Activated CD8-positive, alpha-beta memory T cell treated with anti-CD3 and anti-CD28 coated beads for 1 hour (primary cell): ENCODE measurements at places on chromosomes 2 and 18.
A peak's percentile ranks its signal among the peaks of the same experiment; 100 is the strongest.

GRCh38 chr2:109531221-109531620, 82.5 kb downstream of the SEPTIN10 start:
- no peak for DNase-seq

GRCh38 chr2:123051136-123051535, 974.0 kb upstream of the CNTNAP5 start:
- DNase-seq: no peak

DNA sequence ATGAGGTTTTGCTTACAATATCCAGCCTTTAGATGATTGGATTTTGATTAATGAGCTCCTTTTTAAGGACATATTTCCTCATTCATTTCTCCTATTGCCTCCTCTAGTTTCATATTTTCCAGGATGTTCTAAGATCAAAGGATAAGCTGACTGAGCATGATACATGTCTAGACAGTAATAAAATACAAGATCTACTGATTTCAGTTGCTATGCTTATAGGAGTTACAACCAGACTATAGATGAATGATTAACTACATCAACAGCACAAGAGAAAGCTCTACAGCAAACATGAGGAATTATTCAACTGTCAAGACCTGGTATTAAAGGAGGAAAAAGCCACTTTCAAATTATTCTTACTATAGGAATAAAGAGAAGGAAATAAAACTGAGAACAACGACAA, 85.0 kb upstream of the LINC00305 start:
- no peak for DNase-seq

DNA sequence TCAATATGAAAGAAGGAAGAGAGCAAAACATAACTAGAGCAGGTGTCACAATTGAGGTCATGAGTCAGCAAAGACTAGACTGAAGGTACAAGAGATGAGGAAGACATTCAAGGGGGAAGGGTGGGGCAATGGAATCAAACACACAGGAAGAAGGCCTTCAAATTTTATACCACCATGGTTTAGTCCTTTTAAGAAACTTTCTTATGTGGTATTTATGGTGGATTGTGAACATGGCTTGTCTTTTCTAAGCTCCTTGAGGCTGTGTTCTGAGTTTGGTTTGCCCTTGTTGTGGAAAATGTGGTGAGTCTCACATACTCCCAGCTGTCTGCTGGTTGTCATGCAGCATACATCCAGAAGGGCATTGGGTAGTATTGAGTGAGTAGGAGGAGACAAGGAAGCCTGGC, 62.1 kb downstream of the NABP1 start:
- DNase-seq: no peak

DNA sequence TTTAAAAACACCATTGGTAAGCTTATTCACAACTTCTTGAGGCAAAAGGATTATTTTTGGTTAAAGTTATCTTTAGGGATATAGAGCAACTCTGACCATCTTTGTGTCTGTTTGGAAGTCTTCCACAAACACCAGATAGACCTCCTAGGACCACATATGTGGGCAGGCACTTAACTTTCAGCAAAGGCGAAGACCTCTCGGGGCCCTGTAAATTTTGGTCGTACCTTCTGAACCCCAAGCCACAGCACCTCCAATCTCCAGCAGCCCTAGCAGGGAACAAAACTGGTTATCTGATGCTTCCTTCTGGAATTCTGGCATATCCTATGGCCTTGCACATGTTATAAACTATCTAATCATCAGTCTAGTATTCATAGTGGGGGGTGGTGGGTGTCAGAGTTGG, 114.8 kb downstream of the MBD5 start:
- DNase-seq: no peak

GRCh38 chr2:219405958-219406860, 12.0 kb upstream of the DES start:
- no peak for DNase-seq

- DNase-seq: no peak
These were observed 54.1 kb downstream of the CPO start for GRCh38 chr2:206993396-206993911.

DNA sequence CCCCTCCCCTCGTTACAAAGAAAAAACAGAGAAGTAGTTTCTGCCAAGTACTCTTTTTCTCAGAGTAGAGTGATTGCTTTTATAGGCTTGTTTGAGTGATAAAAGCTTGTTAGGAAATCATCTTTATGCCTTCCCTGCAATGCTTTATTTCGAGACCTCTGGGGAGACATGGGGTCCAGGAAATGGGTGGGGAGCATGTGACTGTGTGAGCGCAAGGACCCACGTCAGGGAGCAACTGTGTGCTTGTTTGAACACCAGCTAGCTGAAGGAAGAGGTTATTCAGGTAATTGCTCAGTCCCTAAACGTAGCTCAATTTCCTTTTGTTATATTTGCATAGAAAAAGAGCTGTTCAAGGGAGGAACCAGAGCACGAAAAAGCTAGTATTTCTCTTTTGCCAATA, 187.3 kb downstream of the FAM210A start:
- DNase-seq: peak; percentile 42

GRCh38 chr2:62265106-62265505, 69.2 kb downstream of the B3GNT2 start:
- DNase-seq: no peak

DNA sequence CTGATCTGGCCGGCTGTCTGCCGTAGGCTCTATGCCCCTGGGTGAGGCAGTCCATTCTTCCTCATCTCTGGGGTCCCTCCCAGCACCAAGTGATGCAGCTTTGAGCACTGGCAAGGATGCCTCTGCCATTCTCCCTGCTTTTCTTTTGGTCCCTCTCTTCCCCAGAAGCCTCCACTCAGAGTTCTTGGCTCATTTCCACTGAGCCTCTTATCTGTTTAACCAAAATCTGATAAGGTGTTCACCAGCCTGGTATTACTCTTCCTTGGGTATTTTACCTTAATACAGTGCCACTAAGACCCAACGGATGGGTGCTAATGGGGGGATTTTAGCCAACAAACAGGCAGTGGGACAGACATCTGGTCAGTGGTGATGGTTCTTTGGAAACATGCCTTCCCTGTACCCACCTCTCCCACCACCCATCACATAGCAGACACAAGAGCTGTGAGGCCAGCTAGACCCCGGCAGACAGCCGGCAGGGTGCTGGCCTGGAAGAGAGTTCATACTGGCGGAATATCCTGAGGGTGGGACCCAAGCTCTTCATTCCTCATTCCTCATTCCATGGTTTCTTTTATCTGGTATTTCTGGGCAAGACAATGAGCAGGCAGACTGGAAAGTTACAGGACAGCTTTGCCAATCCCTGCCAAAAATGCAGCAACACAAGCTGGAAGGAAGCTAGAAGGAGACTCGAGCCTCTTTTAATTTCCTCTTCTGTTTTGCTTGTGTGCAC, 34.6 kb downstream of the ZBTB7C start:
- DNase-seq: no peak

DNA sequence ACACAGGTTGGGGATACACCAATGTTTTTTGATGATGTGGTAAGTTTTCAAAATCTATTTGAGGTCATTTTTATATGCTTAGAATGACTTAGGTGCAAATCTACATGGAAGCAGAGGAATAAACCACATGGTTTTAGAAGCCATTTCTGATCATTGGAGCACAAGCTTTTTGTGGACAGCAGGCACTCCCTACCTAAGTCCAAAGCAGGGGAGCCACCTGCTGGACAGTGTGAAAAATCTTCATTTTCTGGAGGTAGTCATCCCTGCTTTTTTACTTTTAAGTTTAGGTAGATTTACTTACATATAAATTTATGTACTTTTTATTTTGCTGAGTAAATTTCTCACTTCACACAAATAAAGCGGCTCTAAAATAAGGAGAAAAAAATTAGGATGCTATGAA, 323.2 kb downstream of the PLCL1 start:
- peak; percentile 3 for DNase-seq

GRCh38 chr2:4269885-4270284, 566.5 kb downstream of the DCDC2C start:
- no peak for DNase-seq

DNA sequence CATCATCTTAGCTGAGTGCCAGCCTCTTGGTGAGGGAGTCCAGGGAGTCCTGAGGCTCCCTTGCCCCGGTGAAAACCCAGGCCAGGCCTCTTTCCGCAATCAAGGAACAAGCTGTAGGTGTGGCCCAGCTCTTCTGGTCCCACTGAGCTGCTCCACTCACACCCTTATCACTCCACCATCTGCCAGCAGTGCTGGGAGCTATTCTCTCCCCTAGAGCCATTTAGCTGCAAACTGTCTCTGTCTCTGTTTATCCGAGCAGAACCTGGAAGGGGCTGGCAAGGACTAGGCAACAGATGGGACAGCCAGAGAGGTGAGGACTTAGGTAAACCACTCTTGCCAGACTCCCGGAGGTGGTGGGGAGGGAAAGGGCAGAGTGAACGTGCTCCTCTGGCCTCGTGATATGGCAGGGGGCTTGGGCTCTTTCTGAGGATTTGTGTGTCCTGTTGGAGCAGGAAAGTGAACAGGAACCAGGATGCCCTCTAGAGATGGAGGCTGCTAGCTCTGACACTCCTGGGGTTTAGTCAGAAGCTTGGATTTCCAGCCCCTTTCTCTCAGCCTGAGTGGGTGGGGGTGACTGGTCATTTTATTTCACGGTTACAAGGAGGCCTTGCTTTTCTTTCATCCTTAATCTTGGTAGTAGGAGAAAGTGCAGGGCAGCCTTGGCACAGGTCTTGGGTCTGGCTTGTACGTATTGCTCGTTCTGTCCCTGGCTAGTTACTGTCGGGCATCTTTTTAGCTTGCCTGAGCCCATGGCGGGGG, 19.6 kb downstream of the B3GNT2 start:
- no peak for DNase-seq

GRCh38 chr18:57965246-57965645, 78.8 kb upstream of the NEDD4L start:
- no peak for DNase-seq

GRCh38 chr2:27903018-27903417, 12.5 kb downstream of the BABAM2 start:
- DNase-seq: no peak

- no peak for DNase-seq
These were observed 159.4 kb downstream of the GALNT14 start for GRCh38 chr2:30978854-30979253.

DNA sequence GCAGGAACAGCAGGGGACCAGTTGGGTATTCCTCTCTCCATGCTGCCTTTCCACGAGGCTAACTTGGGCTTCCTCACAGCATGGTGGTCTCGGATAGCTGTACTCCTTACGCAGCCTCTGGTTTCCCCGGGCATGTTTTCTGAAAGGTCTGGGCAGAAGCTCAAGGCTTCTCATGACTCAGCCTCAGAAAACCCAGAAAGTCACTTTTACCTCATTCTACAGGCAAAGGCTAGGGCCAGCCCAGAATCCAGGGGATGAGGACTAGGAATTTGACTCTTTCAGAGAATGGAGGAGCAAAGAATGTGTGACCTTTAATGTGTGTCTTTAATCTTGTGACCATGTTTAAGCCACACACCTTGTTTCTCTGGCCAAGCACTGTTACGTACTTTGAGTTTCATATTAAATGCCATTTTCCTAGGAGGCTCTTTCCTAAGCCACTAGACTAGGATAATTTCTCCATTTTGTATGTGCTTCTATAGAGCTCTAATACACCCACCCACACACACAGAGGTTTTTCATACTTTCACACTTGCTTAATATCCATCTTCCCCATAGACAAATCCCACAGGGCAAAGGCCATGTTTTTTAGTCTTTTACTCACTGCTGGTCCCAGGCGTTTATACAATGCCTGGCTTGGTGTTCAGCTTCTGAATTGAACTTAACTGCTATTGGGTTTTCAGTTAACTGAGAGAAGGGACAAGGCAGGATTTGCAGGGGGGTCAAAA, 77.3 kb downstream of the LONRF2 start:
- DNase-seq: no peak
